ENCODE measurements at places on chromosomes 12 and 14.

GRCh38 chr14:101215266-101215665 is 311.7 kb upstream of the RTL1 start:
- DNase-seq, result no peak

DNA sequence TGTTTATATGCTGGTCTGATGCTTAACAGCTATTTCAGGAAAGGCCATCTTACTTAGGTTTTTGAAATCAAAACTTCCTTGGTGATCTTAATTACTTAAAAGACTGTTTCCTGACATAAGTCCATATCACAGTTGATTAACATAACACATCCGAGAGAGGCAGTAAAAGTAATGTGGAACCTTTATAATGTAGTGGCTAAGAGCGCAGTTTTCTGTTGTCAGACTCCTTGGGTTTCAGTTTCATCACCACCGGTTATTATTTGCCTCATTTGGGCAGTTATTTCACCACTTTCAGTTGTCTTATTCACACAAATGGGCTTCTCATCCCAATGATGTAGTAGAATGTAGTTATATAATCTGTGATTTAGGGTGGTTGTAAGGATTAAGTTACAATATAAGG is 30.9 kb downstream of the TBC1D15 start:
- DNase-seq, result no peak

- no peak for DNase-seq
Measured at GRCh38 chr12:21585485-21585884, 19.2 kb downstream of the GYS2 start.

- DNase-seq, result peak; percentile 18
Measured at GRCh38 chr12:7989827-7990491, 42.6 kb upstream of the FOXJ2 start.

GRCh38 chr14:20494935-20495766 is 10.2 kb upstream of the RNASE10 start:
- DNase-seq, result no peak

- no peak for DNase-seq
Measured at GRCh38 chr12:113347-113746, 46.8 kb downstream of the IQSEC3 start.

- no peak for DNase-seq
Measured at GRCh38 chr14:51855234-51855633, 5.2 kb upstream of the GNG2 start.

- DNase-seq, result no peak
Measured at GRCh38 chr12:54383041-54383609, 1.4 kb downstream of the ZNF385A start.

- peak; percentile 51 for DNase-seq
Measured at GRCh38 chr12:116604951-116605641, 45.9 kb downstream of the MAP1LC3B2 start.

DNA sequence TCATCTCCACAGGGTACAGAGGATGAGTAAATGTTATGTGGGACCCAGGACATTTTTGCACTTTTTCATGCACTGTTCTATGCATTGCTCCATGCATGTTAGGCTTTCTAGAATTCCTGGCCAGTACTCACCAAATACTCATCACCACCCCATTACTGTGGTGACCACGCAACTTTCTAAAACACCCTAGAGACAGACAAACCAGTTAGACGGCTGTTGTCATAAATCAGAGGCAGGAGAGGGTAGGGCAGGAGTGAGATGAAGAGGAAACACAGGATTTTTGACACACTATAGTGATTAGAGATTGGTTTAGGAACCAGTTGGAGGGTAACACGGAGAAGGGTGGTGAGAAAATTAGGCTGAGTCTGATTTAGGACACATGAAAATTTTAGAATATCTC is 59.3 kb downstream of the IFNG start:
- no peak for DNase-seq

DNA sequence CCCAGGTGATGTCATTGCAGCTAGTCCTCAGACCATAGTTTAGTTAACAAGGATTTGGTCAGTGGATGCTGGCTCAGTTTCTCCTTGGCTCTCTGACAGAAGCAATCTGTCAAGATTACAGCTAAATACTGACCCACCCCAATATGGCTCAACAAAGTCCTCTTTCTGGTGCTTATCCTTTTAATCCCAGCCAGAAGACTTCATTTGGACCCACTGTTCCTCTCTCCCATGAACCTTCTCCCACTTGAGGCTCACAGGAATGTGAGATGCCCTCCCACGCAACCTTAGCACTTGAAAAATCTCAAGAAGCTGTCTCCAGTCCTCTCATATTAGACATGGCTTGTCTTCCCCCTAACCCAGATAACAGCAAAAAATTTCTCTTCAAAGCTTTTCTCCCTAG is 47.7 kb downstream of the C12orf50 start:
- DNase-seq, result no peak

GRCh38 chr12:123828120-123828519 is 66.0 kb downstream of the DNAH10 start:
- no peak for DNase-seq

GRCh38 chr12:131959641-131960589 is 10.2 kb downstream of the EP400 start:
- no peak for DNase-seq

GRCh38 chr14:75884198-75884611 is 97.6 kb downstream of the TGFB3 start:
- peak; percentile 46 for DNase-seq

DNA sequence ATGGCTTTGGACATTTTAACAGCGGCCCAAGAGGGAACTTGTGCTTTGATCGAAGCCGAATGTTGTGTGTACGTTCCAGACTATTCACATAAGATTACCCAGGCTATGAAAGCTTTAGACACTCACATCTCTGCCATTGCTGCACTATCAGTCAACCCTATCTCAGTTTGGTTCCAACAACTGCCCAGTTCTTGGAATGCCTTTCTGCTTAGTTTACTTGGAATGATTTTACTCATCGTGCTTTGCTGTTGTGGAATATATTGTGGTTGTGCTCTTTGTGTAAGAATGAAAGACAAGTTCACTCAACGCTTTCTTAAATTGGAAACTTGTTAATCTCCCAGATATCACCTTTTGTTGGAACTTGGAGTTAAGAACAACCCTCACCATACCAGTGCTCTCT is 498.2 kb downstream of the GLT1D1 start:
- DNase-seq, result no peak

DNA sequence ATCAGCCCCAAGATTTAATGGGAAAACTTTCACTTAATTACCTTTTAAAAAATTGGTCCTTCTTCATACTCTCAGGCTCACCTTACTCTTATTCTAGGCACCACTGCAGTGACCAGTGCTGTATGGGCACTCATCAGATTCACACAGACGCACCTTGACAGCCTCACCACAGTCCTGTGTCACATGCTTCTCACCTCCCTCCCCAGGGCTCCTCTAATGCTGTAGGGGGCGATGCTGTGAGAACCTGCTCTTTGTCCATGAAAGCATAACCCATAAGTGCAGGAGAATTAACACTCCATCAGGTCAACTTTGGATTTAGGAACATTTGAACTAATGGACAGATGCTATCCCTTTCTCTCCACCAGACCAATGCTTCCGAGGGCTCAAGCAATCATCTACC is 13.9 kb upstream of the PPP4R3A start:
- no peak for DNase-seq

DNA sequence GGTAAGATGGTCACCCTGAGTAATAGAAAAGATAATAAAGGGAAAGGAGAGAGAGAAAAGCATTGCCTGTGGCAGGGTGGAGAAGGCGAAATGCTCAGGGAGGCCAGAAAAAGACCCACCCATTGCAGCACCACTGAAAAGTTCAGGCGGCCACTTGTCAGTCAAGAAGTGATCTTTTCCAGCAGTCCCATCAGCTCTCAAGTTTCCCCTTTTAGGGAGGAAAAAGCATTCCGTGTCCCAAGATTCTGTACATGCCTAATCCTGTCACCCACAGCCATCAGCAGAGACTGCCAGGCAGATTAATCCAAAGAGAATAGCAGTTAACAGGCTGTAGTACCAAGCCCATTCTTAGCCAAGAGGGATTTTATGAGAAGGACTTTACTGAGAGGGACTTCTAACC is 11.9 kb downstream of the SLC38A1 start:
- DNase-seq, result no peak

DNA sequence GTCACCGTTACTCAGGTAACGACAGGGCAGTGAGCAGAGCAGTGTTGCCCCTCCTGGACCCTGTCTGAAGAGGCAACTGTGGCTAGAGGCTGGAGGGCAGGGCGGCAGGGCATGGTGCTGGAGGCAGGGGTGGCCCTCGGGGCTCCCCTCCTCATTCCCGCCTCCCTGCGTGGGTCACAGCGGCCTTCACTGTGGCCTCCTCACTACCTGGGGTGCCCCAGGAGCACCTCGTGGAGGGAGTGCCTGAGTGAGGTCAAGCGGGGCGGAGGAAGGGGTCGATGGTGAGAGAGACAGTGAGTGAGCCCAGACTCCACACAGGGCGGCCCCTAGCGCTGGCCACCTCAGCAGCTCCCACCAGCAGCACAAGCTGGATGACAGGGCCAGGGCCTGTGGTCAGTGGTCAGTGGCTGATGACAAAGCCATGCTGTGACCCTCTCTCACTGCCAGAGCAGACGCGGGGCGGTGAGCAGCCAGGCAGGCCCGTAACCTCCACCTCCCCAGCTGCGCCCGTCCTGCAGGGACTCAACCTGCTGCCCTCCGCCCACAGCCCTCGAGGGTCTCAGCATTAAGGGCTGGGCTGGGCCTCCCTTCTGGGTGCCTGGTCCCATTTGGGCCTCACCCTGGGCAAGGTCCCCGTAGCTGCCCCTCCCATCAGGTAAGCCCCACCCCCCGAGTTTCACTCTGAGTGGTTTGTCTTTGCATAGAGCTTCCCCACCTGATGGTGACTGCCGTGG is 17.8 kb downstream of the GPR132 start:
- no peak for DNase-seq

GRCh38 chr14:51513933-51514332 is 137.8 kb upstream of the FRMD6 start:
- DNase-seq, result no peak

GRCh38 chr14:32366256-32366879 is 37.3 kb downstream of the AKAP6 start:
- no peak for DNase-seq
